ENCODE measurements at places on chromosomes 12 and 14.

- DNase-seq: no peak
These were observed 45.4 kb downstream of the NIN start for GRCh38 chr14:50785457-50786063.

DNA sequence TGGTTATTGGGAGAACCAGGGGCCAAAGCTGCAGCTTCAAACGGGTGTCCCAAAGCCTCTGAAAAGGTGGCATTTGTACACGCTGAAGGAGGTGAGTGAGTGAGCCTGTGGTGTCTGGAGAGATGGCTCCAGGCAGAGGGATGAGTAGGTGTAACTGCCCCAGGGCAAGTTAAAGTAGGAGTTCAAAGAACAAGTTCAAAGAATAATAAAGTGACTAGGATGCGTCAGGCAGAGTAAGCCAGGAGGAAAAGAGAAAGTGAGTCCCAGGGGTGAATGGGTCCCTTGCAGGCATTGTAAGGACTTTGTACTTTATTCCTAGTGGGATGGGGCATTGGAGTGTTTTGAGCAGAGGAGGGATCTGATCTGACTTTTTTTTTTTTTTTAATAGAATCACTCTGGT, 201.4 kb upstream of the PWP1 start:
- DNase-seq: no peak

- no peak for DNase-seq
These were observed 16.4 kb downstream of the CEP170B start for GRCh38 chr14:104881369-104881979.

- no peak for DNase-seq
These were observed 4.0 kb downstream of the KRT5 start for GRCh38 chr12:52515927-52516831.

DNA sequence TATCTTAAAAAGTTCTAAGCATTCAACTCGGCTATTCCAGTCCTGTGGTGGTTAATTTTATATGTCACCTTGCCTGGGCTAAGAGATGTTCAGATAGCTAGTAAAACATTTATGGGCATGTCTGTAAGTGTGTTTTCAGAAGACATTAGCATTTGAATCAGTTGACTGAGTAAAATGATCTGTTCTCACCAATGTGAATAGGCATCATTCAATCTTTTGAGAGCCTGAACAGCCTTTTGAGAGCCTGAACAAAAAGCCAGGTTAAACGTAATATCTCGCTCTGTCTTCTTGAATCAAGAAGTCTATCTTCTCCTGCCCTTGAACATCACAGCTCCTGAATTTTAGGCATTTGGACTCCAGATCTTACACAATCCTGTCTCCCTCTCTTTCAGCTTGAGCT, 1266.1 kb downstream of the LRFN5 start:
- no peak for DNase-seq

DNA sequence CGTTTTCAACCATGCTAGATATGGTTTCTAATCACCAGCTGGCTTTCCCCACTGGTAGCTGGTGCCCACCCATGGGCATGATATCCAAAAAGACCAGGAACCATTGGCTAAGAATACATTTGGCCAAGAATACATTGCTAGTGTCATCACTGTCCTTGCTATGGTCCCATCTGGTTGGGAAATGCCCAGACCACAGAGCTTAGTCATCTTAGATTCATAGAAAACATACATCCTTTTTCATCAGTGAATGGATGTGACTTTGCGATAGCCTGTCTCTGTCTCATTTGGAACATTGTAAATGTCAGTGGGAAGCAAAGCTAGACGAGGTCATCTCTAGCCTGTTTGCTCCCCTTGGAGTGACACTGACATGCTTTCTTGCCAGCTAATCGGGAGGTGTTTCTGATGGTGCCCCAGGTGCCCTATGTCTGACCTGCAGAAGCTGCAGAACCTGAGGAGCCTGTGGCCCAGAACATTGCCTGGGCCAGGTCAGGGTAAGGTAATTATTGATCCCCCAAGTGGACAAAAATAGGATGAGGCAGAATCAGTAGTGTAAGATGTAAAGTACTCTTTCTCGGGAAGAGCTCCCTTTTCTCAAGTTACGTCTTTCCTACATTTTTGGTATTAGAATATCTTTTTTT, 194.8 kb downstream of the SLC41A2 start:
- DNase-seq: no peak

- no peak for DNase-seq
These were observed 37.2 kb downstream of the PRKAB1 start for GRCh38 chr12:119705182-119705581.

- no peak for DNase-seq
These were observed 14.9 kb downstream of the SLC7A7 start for GRCh38 chr14:22800346-22800745.

DNA sequence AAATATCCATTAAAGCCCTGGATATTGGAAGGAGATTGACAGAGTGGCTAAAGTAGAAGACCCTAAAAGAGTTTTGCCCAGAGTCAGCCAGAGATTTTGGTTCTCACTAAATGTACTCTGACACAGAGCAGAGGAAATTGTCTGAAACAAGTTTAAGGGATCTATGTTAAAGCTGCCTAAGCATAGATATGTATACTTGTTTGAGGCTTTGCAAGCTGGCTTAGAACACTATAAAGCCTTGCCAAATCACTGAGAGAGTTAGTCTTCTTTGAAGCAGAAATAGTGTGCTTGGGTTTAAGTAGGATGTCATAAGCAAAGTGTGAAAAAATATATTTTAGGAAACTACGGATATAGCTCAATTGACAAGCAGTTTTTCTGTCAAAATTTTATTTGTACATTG, 653.5 kb downstream of the FSCB start:
- DNase-seq: no peak

DNA sequence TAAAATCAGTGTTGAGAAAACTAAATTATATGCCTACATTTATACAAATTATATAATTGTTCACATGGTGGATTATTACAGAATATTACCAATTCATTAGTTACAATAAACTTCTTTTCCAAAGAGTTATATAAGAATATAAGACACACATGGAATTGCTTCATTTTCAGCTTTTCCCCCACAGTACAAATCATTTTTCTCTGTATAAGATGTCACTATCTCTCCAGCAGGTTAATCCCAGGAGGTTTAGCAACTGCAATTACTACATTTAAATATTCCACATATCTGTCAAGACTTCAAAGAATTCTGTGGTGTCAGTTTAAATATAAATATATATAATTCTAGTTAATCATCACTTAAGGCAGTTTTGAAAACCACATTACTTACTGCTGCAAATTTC, 59.6 kb upstream of the G2E3 start:
- no peak for DNase-seq

- DNase-seq: peak; percentile 63
These were observed 947 bp downstream of the AEBP2 start for GRCh38 chr12:19440019-19440858.

DNA sequence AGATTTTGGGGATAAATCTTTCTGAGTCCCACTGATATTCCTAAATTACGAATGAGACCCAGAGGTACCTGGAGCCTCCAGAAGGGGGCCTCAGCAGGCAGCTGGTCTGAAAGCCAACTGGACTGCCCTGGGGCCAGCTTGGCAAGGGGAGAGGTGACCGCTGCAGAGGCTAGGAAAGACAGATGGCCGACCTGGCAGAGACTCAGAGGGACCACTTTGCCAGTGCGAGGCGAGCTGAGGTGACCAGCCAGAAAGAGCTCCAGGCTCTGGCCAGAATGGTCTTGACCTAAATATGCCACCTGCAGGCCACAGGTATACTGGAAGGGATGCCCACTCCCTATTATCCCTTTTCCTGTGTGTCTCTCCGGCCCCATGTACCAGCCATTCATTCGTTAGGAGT, 256.8 kb upstream of the GARIN6 start:
- no peak for DNase-seq

- DNase-seq: no peak
These were observed at the start of gene CLEC2B for GRCh38 chr12:9869307-9870161. TSS of gene CLEC2B (minus strand) at chr12:9869354.

GRCh38 chr12:8156845-8157244, at the start of gene ZNF705A:
TSS of gene ZNF705A (plus strand) at chr12:8157015. CDS start at chr12:8172626, 15,611 bp downstream.
- DNase-seq: no peak

DNA sequence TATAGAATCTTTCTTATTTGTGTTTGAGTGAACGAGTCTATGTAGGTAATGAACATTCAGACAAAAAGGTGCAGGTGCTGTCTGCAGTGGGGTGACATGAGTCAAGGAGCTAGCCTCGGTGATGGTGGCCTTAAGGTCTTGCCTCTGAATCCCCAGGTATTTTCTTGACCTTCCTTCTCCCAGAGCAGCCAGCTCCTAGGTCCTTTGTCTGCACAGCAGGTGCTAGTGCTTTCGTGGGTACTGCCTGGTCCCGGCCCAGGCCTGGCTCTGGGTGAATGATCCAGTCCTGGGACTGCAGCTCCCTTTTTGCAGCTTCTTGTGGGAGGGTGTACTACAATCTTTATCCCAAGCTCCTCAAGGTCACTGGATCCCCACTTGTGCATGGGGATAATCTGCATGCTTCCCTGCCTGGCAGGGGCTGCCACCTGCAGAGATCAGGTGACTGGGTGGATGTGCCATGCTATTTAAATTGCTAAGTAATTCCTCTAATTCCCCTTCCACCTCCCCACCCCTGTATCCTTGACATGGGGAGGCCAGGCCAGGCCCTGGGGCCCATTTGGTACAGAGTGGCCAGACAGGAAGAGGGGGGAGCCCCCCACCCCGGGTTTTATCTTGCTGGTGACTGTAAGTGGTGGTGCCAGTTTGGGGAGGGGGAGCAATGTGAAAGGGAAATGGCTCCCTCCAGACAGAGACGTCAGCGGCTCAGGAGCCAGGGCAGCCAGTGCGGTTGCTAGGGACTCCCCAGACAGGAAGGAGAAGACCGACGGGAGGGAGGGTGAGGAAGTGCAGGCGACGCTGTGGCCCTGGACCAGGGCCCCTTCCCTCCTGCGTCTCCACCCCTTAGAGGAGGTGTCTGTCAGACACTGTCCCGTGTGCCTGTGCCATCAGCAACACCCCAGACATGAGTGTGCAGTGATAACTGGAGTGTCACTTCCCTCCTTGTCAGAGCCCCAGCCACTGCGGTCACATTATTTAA, 6.7 kb downstream of the VASH1 start:
- peak; percentile 52 for DNase-seq

GRCh38 chr12:25698772-25699171, 145.7 kb upstream of the LMNTD1 start:
- DNase-seq: no peak

GRCh38 chr12:64265839-64266238, 43.7 kb upstream of the KICS2 start:
- DNase-seq: no peak

DNA sequence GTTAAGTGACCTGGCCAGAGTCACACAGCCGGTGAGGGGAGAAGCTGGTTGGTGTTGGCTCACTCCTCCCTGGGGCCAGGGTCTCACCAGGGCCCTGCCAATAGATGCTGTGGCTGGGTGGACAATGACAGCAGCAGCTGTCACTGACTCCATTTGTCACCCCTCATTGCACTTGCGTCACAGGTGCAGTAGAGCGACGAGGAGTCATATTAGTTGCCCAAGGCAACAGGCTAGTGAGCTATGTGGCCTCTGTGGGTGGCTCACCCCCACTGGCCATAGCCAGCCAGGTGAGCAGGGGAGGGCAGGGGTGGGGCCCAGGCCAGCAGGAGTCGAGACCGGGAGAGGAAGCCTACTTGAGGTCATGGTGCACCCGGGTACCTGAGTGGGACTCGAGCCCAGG, 9.7 kb downstream of the SLC25A47 start:
- DNase-seq: no peak

- DNase-seq: no peak
These were observed 66.1 kb upstream of the CRY1 start for GRCh38 chr12:107159384-107159900.

DNA sequence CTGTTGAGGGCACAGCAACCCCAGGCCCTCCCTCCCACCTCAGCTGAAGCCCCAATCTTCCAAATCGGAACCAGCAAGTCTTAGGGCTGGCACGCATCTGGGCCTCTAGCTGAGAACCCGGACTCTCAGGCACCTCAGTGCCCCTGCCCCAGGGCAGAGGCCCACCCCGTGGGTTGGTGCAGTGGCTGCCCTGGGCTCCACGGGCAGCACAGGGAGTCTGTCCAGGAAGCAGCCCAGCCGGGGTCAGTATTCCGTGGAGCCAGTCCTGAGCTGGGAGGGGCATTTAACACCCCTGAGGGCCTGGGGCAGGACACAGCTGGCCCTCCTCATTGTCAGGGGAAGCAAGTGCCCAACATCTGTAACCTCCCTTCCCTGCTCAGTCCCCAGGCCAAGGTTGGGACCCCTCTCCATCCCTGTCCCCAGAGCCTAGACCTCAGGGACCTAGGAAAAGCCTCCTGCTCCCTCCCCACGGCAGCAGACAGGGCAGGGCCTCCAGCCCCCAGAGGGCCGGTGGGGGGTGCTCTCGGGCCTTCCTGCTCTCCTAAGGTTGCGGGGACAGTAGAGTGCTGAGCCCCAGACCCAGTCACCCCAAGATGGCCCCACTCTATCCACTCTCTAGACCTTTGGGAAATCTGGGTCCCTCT, 36.5 kb downstream of the SLC6A12 start:
- no peak for DNase-seq

GRCh38 chr12:66066929-66067523, 63.5 kb downstream of the LLPH start:
- DNase-seq: no peak

DNA sequence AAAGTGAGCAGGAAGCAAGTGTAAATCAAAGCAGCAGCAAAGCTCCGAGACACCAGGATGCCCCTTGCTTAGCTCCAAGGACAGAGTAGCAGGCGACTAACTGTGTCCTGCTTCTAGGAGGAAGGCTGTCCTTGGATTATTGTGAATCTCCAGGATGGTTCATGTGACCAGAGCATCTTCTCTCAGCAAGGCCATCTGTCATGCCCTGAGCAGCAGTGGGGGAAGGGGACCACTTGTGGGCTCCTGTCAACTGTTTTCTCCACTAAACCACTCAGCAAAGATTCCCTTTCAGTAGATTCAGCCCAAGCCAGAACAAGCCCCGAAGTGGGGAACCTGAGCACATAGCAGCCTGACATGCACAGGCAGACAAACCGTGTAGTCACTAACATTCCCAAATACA, 19.4 kb downstream of the MAP3K9 start:
- no peak for DNase-seq

- no peak for DNase-seq
These were observed 75.4 kb upstream of the PWP1 start for GRCh38 chr12:107610021-107610859.

DNA sequence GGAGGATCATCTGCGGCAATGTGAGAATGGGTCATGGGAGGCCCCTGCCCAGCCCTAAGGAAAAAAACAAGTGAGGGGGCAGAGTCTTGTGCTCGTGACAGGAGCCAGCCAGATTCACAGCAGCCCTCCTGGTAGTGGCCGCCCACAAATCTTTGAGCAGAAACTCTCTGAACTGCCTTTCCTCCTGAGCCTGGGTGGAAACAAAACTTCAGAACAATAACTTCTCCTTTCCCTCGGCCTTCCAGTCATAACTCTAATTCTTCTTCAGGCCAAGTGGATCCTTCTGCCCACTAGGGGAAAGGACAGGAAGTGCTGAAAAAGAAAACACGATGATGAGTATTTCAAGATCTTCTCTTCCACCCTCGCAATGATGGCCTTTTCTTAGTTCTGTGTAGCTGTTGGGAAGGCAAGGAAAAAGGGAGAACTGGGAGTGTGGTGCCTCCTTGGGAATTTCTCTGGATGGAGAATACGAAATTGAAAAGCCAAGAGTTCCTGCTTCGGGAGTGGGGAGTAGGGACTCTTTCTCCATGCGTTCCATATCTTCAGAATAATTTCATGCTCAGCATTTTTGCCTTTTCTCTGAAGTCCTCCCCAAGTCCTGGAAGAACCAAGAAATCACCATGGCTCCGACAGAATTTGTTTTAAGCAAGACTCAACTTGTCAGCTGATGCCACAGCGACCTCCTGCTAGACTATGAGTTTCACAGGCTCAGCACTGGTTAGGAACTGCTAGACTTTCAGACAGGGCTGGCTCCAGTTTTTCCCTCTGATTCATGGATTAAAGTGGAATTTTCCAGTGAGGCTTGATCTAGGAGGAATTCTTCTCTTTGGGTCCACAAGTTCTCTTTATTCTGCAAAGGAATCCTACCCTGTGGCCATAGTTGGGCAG, 188.9 kb downstream of the CAND1 start:
- no peak for DNase-seq
